ENCODE measurements at places on chromosomes 6 and 20.

DNA sequence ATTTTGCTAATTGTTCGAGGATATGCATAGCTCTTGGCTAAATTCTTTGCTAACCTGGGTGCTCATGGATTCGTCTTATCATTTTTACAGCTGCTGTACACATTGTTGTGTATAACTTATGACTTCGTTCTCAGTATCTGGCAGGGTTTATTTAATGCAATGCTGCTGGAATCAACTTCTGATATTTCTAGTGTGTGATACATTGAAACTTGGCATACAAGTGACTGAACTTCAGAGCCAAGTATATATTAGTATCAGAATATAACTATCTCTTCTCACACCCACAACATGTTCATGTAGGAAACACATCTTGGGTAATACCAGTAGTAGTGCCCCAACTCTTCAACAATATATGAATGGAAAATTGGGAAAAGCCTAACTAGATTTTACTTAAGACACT lies 764.2 kb downstream of the TENT5A start:
- no peak for DNase-seq

GRCh38 chr20:52402950-52403349 lies 211.4 kb upstream of the ZFP64 start:
- no peak for DNase-seq

DNA sequence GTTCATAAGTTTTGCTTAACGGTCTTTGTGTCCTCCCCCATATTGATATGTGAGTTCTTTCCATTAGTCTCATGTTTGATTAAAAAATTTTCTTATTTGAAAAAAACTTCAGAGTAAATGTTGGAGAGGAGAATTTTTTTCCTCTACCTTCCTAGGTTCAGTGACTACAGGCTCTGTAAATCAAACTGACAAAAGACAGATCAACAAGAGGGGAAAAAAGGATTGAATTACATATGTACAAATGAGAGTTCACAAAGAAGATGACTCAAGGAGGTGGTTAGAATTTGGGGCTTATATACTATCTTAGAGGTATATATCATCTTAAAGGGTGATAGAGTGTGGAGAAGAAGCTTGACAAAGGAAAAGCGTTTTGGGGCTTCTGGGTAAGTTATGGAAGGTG lies 5.6 kb downstream of the TMC2 start:
- DNase-seq: no peak

GRCh38 chr20:24948939-24949679 lies at the start of gene CST7:
Gene CST7, plus strand, starts transcription at chr20:24949269. Its CDS starts 237 bp downstream, at chr20:24949506.
- no peak for DNase-seq

DNA sequence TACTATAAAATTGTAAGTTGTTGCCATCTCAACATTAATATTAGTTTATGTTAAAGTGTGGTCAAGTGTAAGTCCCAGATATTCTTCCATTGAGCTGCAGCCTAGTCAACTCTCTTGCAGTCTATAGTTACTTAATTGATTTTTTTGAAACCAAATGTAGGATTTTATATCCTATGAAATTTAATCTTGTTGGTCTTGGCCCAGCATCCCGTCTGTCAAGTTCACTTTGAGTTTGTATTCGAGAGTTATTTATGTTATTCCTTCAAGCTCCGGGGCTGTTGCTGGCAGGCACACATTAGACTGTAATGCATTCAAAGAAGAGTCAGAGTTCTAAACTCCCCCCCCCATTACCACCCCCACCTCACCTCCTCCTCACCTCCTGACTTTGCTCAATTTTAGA lies 71.0 kb upstream of the SPACA1 start:
- no peak for DNase-seq

- no peak for DNase-seq
Observed at GRCh38 chr6:104473021-104473429, 386.7 kb downstream of the HACE1 start.

DNA sequence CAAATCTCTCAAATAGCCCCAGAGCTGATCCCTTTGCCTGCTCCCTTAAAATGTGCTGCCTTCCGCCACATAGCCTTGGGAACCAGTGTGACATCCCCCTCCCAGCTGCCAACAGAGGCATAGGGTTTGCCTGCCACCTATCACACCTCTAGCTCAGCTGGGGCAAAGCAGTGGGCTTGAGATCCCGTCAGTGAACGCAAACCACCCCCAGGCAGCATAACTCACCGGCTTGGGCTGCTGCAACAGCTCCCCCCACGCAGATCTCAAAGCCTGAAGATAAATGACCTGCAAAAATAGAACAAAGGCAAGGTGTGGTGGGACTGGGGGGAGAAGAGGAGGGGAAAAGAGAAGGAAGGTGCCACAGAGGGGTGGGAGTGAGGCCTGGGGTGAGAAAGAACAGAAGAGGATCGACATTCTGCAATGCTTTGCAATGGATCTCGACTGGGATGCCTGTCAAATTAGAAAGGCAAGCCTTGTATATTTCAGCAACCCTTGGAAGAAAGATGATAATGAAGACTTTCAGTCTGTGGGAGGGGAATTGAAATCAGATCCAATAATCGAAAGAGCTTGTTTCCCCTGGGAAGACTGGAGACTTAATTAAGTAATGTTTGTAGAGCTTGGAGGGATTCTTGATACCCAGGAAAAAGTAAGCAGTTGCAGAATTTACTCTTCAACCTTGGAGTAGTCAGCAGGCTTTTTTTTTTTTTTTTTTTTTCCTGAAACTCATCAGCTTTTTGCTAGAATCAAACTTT lies 1.3 kb downstream of the PDYN start:
- no peak for DNase-seq

DNA sequence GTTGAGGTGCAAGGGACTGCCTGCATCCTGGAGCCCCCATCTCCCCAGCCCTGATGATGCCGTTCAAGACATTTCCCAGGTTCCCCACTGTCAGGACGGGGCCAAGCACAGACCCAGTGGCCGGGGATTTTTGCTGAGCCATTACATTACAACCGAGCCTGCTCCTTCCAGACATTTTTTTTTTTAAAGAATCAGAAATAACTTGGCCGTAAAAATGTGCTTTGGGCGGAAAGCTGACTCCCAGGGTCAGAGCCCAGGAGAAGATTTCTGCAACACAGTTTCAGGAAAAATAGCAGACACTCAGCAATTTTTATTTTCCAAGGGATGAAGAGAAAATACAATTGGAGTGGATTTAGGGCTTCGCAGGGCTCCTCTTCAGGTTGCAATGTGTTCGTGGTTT lies 87.9 kb downstream of the LRFN2 start:
- DNase-seq: no peak

DNA sequence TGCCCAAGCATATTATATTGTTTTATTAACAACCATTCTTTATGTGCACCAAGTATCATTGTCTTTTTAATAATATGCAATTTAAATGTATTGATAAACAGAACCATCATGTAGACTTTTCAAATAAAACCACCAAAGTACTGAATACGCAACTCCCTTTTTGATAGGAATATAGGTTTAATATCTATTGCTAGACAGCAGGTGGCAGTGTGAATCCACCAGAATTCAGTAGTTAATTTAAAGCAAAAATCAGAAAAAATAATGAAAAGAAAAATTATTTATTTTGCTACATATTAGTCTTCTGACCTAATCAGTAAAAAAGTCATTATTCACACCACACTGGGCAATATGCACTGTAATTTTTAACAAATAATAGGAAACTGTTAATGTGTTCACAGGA lies 143.7 kb downstream of the KLHL32 start:
- DNase-seq: peak; percentile 43

- DNase-seq: no peak
Observed at GRCh38 chr6:161743509-161744178, 469.8 kb upstream of the AGPAT4 start.

DNA sequence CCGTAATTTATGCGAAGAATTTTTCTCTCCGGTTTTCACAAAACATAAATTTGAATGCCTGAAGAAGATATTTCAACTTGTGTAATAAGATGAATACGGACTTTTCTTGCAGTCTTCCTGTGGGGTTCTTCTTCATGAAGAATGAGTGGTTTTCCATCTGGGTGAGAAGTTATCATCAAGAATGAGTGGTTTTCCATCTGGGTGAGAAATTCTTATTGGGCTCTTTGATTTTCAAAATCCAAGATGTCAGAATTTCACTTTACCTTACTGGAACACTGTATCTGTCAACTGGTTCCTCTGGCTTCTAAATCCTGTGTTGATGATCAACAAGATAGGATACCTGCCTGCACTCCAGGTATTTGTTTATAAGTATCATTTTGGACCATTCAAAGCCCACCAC lies 160.1 kb upstream of the C6orf118 start:
- no peak for DNase-seq

DNA sequence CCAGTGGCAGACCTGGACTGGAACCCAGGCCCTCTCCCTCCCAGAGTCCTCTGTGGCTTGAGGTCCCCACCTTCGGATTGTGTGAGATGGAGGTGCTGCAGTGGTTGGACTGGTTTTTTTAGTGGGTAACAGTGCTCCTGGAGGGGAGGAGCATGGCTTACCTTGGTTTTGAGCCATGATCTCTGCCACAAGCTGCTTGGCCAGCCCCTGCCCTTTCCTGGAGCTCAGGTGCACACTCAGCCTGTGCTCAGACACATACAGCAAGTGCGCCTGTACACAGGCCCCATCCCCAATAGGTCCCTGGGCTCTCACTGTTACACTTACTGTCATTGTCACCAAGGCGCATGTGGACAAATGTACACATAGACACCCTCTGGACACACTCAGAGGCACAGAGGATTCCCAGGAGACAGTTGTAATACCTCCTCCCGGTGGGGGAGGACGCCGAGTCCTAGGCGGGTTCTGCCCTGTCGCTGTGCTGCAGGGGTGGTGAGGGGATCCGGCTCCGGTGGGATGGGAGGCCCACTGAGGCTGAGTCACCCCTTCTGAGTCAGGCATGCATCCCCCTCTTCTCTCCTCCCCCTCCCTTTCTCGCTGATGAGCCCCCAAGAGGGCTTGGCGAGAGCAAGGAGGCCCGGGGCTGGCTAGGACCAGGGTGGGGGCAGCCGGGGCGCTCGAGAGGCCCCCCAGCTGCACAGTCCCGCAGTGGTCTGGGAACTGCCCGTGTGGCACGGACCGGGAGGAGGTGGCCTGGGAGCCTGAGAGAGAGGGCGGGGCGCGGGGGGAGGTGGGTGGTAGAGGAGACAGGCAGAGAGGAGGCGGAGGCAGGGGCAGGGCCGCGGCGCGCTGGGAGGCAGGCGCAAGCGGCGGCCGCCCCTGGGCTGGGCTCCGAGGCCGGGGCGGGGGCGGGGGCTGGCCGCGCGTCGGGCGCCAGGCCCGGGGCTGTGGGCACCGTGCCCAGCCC lies 522 bp upstream of the EPB41L1 start:
- peak; percentile 54 for DNase-seq

DNA sequence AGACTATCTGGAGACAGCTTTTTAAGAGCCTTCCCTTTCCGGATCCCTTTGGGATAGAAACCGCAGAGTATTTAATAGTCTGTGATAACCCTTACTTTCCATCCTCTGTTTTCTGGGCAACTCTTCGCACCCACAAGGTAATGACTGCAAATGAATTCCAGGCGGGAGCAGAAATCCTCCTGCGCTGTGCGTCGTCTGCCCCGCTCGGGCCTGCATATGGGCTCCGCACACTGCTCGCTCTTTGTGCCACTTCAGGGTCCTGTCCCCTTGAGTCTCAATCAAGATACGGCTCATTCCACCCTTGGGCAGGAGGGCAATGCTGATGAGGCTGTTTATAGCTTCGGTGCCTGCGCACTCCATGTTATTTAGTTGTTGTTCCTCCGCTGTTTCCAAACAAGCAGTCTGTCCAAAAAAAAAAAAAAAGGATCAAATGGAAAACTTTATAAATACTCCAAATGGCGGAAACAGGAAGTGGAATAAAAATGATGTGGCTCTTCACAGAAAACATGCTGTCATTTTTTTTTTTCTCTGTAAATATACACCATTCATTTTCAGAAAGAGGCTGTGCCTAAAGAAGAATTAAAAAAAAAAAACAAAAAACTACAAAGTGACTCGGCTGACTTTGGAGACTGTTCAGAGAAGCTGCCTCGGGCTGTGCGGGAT lies 169.6 kb upstream of the GMDS start:
- DNase-seq: no peak

DNA sequence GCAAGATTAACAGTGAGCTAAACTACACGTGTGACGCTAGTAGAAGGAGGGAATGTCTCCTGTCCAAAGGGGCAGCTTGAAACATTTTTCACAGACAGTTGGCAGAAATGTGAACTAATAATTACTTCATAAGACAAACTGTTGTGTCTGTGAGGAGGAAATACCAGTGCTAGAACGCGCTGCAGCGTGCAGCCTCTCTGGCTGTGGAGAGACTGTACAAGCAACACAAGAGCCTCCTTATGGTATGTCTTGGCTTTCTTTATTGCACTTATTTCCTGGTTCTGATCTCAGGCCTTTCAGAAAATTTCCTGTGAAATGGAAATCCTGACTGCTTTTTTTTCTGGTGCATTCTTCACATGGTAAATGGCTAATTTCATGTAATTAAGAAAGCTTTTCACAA lies 25.3 kb upstream of the TIAM2 start:
- peak; percentile 41 for DNase-seq

DNA sequence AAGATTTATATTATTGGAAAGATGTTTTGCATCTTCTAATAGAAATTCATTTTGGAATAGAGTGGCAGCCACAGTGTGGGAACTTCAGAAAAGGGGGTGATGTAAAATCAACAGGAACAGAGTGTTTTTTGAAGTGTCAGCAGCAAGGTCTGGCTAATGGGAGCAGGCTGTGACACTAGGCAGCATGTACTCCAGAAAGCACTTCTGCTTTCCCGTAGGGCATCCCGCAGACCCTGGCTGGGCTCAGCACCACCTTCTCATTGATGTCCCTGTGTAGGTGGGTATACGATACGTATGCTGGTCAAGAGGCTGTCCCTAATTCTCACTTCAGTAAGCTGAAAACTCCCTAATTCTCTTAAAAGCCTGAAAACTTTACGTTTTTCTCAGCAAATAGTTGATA lies 74.7 kb downstream of the EYA4 start:
- DNase-seq: no peak

DNA sequence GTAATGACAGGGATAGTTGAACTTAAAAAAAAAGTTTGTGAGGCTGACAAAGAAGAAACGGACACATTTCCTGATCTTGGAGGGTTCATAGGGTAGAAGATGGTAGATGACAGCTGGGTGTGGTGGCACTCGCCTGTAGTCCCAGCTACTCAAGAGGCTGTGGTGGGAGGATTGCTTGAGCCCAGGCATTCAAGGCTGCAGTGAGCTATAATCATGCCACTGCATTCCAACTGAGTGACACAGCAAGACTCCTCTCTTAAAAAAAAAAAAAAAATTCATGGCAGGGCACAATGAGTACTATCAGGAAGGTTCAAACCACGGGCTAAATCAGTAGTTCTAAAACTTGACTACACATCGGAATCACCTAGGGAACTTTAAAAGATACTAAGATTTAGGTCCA lies 2.0 kb upstream of the MICA start:
- DNase-seq: peak; percentile 86

GRCh38 chr6:55998576-55998975 lies 123.2 kb upstream of the BMP5 start:
- DNase-seq: no peak

- no peak for DNase-seq
Observed at GRCh38 chr20:22861990-22862389, 173.1 kb upstream of the SSTR4 start.

- DNase-seq: no peak
Observed at GRCh38 chr20:1741309-1742048, 83.9 kb upstream of the SIRPG start.
